Type B pancreatic cell (in vitro differentiated cells): ENCODE measurements at places on chromosomes 2 and 18. TPM values are rescaled to one million over a fixed set of nuclear protein-coding genes. Genes with fewer than 3 reads are reported as not detected.

NAB1 gene
- total RNA-seq: 32.9 and 39.7 TPM in 2 replicates

KIAA2012 gene
- 0.12 and 1.3 TPM in 2 replicates for total RNA-seq

PROC gene
- total RNA-seq: 8.9 and 18.7 TPM in 2 replicates

NDUFS1 gene
- 81.5 and 95.9 TPM in 2 replicates for total RNA-seq

RUFY4 gene
- total RNA-seq: not detected in 2 replicates

RGPD3 gene
- total RNA-seq: 0.07 and 0.17 TPM in 2 replicates
